ENCODE measurements at places on chromosomes 1 and 21.

GRCh38 chr1:9181990-9182783, 52.4 kb upstream of the H6PD start:
- no peak for DNase-seq

DNA sequence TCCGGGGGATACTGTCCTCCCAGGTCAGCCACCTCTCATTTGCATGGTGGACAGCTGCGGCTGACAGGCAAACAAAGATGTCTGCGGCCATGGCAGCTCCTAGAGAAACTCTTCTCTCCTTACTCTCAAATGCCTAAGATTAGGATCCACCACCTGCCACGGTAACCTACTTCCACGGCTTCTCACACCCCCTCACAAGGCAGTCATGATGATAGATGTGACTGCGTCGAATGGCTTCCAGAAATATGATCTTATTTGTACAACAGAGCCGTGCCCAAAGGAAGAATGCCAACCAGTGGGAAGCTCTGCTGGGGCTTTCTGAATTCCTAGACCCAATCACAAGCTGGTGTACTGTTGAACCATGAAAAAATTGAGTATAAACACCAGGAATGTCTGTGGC, 73.4 kb downstream of the BACE2 start:
- DNase-seq = no peak

DNA sequence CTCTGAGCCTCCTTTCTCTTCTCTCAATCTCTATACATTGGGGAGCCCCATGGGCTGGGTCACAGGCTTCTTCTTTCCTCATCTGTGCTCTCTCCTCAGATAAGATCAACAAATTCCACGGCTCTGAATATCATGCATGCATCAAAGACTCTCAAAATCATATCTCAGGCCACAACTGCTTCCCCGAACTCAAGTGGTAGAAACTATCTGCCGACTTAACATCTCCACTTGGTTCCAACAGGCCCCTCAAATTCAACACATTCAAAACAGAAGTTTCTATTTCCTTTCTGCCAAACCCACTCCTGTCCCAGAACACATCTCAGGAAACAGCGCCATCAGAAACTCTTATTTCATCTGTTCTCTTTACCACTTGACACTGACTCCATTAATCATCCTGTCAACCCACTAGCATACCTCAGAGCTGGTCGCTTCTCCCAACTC, 16.7 kb downstream of the DDX59 start:
- DNase-seq = no peak

DNA sequence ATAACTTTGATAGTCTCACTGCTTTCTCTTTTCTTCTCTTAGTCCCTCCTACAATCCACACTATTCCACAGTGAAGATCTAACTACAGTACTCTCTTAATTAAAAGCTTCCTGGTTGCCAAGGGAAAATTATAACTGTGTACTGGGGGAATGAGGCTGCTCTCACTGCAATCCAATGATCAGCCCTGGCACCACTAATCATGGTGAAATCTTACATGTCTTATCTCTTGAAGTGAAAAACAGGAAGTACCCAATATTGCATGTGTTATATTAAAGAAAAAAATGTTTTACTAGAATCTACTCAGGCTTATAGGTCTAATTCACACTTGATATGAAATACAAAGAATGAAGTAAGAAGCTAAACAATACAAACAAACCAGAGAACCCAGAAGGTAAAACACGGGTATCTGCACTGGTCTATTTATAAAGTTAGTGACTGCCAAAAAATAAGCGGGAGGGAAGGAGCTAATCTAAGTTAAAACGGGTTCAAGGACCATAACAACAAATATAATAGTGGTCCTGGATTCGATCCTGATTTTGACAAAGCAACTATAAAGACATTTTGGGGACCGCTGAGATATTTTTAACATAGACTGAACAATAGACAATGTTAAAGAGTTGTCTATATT, 57.5 kb downstream of the RGS2 start:
- DNase-seq = no peak

- DNase-seq = no peak
Observed at GRCh38 chr1:198598796-198599321, 40.0 kb upstream of the PTPRC start.

- no peak for DNase-seq
Observed at GRCh38 chr1:206441336-206441967, 28.8 kb upstream of the IKBKE start.

DNA sequence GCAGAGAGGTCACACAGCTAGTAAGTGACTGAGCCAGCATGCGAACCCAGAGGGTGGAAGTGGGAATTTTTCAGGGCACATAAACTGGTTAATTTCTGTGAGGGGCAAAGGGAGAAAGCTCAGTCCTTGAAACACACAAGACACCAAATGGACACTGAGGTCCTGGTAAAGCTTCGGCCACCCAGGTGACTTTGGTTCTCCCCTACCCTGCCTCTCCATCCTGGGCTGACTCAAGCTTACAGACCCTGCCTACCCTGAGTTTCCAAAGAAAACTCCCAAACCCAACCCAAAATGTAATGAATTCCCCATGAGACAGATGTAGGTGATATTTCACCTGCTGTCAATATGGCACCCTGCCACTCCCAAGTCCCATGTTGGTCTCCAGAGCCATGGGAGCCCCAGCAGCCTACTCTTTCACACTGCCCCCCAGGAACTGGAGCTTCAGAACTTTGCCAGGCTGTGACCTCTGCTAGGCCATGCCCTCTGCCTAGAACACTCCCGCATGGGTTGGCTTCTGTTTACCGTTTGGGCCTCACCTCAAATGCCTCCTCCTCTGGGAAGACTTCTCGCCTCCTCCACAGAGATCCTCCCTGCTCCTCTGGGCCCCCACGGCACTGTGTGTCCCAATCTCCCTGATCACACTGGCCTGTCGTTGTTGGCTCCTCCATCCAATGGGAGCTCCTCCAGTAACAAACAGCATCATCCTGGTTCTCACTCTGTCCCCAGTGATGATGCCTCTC, 3.7 kb upstream of the LRP8 start:
- DNase-seq = no peak

GRCh38 chr1:5272325-5272724, 617.9 kb downstream of the AJAP1 start:
- no peak for DNase-seq

DNA sequence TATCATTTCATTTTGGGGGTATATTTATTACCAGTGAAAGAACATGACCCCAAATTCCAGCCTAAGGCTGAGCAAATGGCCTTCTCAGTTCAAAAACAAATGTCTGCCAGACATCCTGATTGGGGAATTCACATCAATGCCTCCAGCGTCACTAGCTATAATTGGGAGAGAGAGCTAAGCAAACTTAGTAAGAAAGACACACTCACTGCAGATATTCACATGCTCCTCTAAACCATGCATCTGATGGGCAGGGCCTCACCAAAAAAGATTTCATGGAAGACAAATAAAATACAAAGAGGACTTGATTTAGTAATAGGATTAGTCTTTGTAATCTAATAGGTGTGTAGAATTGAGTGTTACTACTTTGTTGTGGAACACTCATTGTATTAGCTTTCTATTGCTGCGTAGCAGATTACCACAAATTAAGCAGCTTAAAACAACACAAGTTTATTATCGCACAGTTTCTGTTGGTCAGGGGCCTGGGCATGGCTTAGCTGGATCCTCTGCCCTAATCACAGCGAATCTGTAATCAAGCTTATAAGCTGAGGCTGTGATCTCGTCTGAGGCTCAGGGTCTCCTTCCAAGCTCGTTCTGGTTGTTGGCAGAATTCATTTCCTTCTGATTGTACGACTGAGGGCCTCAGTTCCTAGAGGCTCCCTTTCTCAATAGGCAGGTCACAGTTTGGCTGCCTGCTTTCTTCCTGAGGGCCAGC, 243.0 kb downstream of the PBX1 start:
- no peak for DNase-seq

- no peak for DNase-seq
Observed at GRCh38 chr1:41330588-41331545, 30.4 kb upstream of the FOXO6 start.

- DNase-seq = no peak
Observed at GRCh38 chr1:152110860-152111514, 4.3 kb downstream of the TCHH start.

DNA sequence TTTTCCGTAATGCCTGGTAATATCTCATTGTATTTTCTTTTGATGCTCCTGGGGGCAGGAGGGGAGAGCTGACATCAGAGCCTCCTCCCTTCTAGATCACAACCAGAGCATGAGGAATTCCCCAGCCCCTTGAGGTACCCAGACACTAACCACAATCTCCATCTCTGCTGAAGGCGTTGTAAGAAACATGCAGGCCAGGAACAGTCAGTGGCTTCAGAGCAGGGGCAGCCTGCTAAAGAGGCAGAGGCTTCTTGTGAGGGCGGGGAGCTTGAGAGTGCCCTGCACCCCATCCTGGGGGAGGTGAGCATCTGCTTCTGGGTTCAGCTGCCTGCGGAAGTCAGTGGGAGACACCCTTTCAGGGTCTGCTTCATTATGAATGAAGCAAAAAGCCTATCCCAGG, 19.0 kb downstream of the MAPKAPK2 start:
- DNase-seq = no peak

Measured in substantia nigra (tissue), 51 donors.